ENCODE measurements at places on chromosomes 3 and 15.

- peak; percentile 54 for DNase-seq
These were observed 32.9 kb downstream of the PIK3CA start for GRCh38 chr3:179181021-179181472.

DNA sequence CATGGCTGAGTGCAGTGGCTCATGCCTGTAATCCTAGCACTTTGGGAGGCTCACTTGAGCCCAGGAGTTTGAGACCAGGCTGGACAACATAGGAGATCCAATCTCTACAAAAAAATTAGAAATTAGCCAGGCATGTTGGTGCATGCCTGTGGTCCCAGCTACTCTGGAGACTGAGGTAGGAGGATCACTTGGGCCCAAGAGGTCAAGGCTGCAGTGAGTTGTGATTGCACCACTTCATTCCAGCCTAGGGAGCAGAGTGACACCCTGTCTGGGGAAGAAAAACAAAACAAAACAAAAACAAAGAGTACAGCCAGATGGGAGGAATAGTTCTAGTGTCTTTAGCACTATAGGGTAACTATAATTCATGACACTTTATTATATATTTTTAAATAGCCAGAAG, 26.2 kb upstream of the COMMD4 start:
- DNase-seq = no peak

GRCh38 chr3:59251869-59252268, 202.0 kb upstream of the CFAP20DC start:
- no peak for DNase-seq

DNA sequence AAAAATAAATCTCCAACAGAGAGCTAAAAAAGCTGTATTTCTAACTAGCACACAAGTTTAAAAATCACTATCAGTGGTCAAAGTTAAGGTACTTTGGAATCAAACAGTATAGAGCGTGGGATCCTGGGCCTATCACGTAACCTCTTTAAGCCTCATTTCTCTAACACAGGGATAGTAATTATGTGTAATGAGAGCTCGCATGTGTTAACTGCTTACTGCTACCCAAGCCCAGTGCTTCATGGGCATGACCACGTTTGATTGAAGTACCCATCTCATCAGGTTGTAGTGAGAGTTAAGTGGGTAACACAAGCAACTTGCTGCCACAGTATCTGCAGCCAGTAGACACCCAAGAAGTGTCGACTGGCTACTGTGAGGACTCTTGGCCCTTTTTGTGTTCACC, 28.2 kb upstream of the NOX5 start:
- DNase-seq = no peak

DNA sequence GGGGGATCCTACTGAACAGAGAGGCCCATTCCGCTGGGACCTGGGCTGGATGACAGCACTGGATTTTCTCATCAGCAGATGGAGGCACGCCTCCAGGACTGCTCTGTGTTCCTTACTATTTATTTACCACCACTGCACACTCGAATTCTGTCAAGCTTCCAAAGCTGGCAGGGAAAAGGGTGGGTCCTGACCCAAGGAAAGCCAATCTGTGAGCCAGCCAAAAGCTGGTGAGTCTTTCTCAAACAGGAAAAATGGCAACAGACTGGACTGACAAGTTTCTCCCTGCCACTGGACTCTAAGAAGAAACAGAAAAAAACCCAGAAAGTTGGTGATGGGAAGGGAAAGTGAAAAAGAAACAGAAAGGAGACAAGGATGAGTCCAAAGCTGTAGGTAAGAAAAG, 37.8 kb downstream of the CD47 start:
- DNase-seq = no peak

GRCh38 chr15:91941871-91942658, 88.6 kb downstream of the SLCO3A1 start:
- DNase-seq = no peak

DNA sequence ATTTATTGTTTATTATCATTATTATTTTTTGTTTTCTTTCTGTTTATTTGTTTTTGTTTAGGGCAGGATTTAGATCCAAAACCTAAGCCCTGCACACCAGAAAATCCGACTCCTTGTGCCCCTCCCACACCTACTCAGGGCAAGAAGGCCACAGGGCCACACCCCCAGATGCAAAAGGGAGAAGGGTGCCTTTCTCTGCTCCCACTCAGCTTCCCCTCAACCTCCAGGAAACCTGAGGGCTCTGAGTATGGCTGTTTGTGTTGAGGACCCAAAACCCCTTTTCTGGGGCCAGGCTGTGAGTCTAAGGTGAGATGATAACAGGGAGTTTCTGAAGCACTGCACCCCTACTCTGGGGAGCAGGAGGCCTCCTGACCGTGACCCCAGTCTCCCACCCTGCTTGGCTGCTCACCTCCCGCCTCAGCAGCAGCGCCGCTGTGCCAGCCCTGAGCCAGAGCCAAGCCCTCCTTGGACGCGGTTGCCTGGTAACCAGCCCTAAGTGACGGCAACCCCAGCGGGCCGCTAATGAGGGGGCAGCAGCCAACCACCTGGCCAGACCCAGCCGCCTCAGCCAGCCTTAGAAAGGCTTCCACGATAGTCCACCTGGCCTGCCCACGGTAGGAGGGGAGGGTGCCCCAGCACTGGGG, 6.4 kb upstream of the C15orf39 start:
- DNase-seq = no peak

DNA sequence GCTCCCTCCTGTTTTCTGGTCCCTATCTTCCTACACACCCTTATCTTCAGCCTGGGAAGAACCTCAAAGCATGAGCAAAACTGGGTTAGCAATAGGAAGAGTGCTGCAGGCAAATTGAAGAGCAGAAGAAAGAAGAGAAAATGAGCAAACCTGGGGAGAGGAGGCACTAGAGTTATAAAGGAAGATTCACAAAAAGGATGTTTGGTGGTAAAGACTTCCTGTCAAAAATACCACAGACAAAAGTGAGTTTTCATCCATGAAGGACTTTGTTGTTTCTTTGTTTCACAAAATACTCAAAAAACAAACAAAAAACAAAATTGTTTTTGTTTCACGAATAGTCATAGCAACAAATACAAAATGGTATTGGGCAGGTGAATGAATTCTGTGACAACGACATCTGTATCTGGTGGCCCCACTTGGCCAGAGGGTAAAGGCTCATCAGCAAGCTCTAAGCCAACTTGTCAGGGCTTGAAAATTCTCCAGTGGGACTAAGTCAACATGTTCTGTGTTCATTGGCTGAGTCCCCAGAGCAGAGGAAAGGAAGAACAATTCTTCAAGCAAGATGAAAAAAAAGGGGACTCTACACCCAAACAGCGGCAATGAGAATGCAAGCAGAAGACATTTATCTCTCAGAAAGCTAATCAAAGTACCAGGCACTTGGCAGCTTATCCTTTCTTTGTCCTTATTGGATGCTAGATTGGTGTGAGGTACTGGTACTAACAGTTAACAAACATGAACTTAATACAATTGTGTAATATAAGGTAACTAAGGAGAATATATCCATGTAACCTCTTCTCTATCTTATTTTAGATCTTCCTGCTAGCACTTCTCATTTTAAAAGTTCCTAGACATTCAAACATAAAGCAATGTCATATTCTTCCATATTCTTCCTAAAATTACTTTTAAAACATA, 9.7 kb downstream of the ATP8B4 start:
- no peak for DNase-seq

GRCh38 chr3:112681822-112682325, 40.9 kb upstream of the CCDC80 start:
- DNase-seq = no peak
